ENCODE measurements at places on chromosomes 2 and 18. TPM values are rescaled to one million over a fixed set of nuclear protein-coding genes. Genes with fewer than 3 reads are reported as not detected.

The TCF4 gene
- 10.0 TPM for total RNA-seq

The IL18R1 gene
- 5.3 TPM for total RNA-seq

The COLEC11 gene
- 0.38 TPM for total RNA-seq

The CHAC2 gene
- 5.0 TPM for total RNA-seq

The CCDC178 gene
- total RNA-seq, result 0.90 TPM

The MAIP1 gene
- 15.2 TPM for total RNA-seq

The TSPYL6 gene
- total RNA-seq, result not detected

The NPHP1 gene
- total RNA-seq, result 2.4 TPM

The STON1 gene
- 0.79 TPM for total RNA-seq

The GRB14 gene
- 1.8 TPM for total RNA-seq

The CIB4 gene
- not detected for total RNA-seq

The TLX2 gene
- total RNA-seq, result not detected

The DNAJC10 gene
- 125 TPM for total RNA-seq

The BOLL gene
- total RNA-seq, result not detected

The RDH14 gene
- total RNA-seq, result 18.2 TPM

The ASB18 gene
- total RNA-seq, result 0.38 TPM

Measured in bronchial epithelial cell (primary cell).